ENCODE measurements at places on chromosomes 4 and X.

- DNase-seq = no peak
These were observed 151.9 kb upstream of the JADE1 start for GRCh38 chr4:128657638-128658037.

- DNase-seq = no peak
These were observed 187.3 kb upstream of the LEF1 start for GRCh38 chr4:108355902-108356535.

DNA sequence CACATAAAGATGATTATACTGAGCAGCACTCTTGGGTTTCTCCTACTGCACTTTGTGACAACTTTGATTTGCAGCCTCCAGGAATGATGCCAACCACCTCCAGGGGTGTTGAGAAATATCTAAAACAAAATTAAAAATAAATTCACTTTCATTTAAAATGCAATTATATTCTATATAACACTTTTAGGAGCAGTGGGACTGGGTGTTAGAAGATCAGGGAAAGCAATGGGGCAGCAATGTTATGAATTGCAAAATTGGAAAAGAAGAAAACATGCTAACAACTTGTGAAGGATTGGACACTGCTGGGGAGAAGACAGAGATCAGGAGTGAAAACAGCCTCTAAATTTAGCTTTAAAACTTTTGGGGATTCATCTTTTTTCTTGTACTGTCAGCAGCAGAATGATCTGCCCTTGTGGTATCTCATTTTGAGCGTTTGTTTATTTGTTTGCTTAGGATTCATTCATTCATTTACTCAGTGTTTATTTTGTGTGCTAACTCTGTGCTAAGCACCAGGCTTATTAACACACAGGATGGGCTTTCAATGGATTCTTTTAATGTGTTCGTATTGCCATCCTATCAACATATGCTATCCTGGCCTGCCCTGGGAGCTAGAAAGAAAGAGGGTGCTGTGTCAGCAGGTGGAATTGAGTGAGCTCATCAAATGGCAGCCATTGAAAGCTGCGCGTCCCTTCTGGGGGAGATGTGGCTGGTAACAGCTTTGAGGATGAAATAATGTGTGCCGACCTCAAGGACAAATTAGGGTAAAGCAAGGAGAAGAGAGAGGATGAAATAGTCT lies 96.5 kb downstream of the FRMPD4 start:
- no peak for DNase-seq

GRCh38 chr4:7026107-7026506 lies 17.1 kb upstream of the TADA2B start:
- DNase-seq = no peak

DNA sequence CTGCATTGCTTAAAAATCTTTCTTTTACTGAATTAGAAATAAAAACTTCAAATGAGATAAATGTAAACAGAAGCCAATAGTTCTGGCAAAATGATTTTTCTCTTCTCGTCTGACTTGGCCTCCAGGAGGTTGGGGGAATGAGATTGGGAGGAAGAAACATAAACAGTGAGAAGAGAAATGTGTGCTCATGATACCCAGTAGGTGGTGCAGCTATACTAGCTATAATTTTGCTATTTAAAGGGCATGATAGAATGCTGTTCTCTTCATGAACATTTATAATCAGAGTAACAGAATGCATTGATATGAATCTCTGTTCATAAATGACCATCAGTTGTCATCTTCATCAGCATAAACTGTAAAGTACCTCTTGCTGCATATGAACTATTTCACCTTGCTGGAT lies 85.5 kb downstream of the TACR3 start:
- no peak for DNase-seq

GRCh38 chr4:184599492-184600135 lies 49.6 kb downstream of the CASP3 start:
- DNase-seq = no peak

DNA sequence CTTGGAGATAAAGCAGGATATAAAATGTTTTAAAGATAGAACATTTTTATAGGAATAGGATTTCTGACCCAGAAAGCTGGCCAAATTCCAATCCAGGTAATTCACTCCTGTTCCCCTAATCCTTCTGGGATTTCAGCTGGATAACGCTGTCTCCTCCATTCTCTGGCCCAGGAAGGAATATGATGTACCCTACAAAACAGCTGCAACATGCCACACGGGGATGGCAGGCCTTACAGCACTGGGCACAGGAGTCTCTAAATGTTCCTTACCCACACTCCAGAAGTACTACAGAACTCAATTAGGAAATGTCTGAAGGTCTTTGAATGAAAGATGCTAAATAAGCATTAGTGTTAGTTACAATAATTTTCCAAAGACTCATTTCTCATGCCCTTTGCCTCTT lies 15.8 kb downstream of the CAMK2D start:
- DNase-seq = no peak

GRCh38 chrX:110531873-110532580 lies 173.4 kb downstream of the RTL9 start:
- no peak for DNase-seq

DNA sequence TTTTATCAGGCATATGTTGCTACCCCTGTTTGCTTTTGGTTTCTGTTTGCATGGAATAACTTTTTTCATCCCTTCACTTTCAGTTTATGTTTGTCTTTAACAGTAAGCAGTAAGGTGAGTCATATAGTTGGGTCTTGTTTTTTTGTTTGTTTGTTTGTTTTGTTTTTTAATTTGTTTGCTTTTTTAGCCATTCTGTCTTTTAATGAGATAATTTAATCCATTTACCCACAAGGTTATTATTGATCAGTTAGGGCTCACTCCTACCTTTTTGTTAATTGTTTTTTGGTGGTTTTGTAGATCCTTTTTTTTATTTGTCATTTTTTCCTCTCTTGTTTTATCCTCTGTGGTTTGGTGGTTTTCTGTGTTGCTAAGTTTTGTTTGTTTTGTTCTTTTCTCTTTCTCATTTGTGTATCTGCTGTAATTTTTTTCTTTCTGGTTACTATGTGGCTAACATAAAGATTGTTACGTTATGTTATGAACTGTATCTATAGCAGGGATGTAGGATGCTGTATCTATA lies 379.5 kb upstream of the MAD2L1 start:
- no peak for DNase-seq

GRCh38 chr4:140057701-140058100 lies 96.3 kb downstream of the MAML3 start:
- DNase-seq = no peak

DNA sequence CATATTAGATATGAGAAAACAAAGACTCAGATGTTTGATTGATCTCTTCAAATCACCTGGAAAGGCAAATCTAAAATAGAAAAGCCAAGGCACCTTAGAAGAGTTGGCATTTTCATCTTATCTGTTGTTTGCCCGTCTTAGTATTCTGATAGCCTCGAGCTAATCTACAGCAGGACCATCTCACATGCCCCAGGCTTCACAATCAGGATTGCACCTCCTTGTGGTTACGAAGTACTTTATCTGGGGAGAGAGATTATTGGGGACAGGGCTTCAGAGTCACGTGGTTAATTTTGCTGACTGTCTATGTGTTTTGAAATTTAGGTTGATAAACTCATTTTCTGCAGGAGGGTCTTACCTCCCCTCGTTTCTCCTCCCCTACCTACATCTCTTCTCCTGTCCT lies 313.1 kb upstream of the ANXA10 start:
- no peak for DNase-seq

DNA sequence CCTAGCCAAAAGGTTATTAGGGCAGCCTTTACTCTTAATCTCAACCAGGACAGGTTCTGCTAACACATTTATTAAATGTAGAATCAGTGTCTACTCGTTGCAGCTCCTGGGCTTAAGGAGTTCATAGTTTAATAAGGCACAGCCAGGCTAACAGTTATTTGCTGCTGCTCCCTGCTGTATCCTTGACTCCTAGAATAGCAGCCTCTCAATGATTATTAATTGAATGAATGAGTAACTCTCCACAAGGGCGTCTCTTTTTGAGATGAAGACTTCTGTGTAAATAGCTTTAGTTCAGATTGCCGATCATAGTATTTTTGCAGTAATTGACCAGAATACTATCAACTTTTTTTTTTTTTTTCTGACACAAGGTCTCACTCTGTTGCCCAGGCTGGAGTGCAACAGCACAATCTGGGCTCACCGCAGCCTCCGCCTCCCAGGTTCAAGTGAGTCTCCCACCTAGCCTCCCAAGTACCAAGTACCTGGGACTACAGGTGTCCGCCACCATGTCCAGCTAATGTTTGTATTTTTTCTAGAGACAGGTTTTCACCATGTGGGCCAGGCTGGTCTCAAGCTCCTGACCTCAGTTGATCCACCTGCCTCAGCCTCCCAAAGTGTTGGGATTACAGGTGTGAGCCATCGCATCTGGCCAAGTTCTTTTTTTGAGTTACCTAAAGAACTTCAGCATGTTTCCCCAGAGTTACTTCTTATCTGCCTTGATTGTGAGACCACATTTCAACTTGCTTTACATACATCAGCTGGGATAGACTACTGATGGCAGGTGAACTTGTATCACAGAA lies 2.9 kb downstream of the UGDH start:
- no peak for DNase-seq

DNA sequence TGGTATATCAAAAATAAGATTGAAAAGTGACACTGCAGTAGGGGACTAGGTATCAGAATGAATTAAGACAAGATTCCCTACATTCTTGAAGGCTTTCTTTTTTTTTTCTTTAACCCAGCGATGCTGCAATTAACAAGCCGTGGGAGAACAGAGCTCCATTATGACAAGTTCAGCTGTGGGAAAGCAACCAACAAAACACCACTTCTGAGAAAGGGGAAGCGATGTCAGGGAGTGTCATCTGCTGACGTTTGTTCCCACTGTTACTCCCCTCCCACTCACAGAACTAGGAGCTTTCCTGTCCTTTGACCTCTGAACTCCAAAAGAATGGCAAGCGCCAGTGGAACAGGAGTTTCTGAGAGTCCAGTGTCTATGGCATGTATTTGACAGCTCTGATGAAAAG lies 90.2 kb upstream of the SLITRK2 start:
- no peak for DNase-seq

DNA sequence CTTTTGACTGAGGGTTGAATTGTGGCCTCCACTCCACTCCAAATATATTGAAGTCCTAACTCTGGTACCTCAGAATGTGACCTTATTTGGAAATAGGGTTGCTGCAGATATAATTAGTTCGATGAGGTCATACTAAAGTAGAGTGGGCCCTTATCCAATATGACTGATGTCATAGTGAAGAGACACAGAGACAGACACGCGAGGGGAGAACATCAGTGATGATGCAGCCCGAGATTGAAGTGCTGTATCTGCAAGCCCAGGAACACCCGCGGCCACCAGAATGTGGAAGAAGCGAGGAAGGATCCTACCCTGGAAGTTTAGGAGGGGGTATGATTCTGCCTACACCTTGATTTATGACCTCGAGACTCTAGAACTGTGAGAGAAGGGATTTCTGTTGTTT lies 279.0 kb downstream of the ANKRD50 start:
- no peak for DNase-seq

DNA sequence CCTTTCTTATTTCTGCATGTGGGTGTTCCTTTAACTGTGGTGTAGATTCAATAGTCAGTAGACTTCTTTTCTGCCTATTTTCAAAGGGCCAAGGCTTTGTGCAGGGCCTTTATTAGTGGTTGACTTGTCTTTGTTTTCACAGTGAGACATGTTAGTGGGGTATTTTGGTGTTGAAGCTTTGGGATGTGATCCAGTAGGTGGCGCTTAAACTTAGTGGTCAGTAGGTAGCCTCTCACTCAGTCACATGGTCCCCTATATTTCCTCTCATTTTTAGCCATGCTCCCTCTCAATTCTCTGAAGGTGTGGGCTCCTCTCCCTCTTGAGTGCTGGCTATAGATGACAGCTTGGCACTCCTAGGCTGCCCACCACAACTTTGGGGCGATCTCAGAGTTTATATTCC lies 23.4 kb upstream of the SLC10A7 start:
- DNase-seq = no peak

GRCh38 chr4:168511780-168512489 lies 15.1 kb downstream of the PALLD start:
- no peak for DNase-seq

GRCh38 chrX:45712067-45712466 lies 511.4 kb upstream of the DIPK2B start:
- no peak for DNase-seq

GRCh38 chr4:56215901-56216300 lies 171.4 kb downstream of the AASDH start:
- DNase-seq = no peak

GRCh38 chr4:42843694-42844093 lies 48.8 kb upstream of the GRXCR1 start:
- no peak for DNase-seq

All from neuronal stem cell (in vitro differentiated cells).